ENCODE measurements at places on chromosomes 11 and 22. TPM values are rescaled to one million over a fixed set of nuclear protein-coding genes. Genes with fewer than 3 reads are reported as not detected.

- no peak overlapping the region for H3K27ac ChIP-seq
- no peak for DNase-seq
- no peaks in the 10 kb centered on the region for H3K36me3 ChIP-seq
- H3K4me1 ChIP-seq: no peaks in the 10 kb centered on the region
Measured at GRCh38 chr11:102933627-102934026, 21.9 kb downstream of the MMP13 start.

UBQLN3 gene
- not detected for total RNA-seq

C11orf87 gene
- not detected for total RNA-seq

GRCh38 chr11:10385696-10386095, 69.4 kb upstream of the AMPD3 start:
- no peak overlapping the region for H3K4me3 ChIP-seq
- H3K4me1 ChIP-seq: peaks cover 29% of the 10 kb centered on the region
- H3K27ac ChIP-seq: peak overlapping the region; percentile 52
- H3K27me3 ChIP-seq: no peaks in the 10 kb centered on the region

THY1 gene
- total RNA-seq: 0.57 TPM

DNA sequence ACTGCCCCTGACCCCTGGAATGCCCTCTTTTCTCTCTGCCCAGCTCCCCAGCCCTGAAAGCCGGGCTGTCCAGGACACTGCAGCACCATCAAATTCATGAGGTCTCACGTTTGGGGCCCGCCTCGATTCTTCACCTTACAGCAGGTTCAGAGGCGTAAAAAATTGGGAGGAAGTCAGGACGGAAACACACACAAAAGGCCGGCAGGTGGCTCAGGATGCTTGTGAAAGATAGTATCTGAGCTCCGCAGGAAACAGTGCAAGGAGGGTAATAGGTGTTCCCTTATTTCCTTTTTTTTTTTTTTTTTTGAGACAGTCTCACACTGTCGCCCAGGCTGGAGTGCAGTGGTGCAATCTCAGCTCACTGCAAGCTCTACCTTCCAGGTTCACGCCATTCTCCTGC, 4.1 kb downstream of the RFPL2 start:
- H3K27me3 ChIP-seq: no peaks in the 10 kb centered on the region
- no peaks in the 10 kb centered on the region for H3K36me3 ChIP-seq
- H3K27ac ChIP-seq: no peak overlapping the region
- no peak overlapping the region for H3K4me3 ChIP-seq
- H3K4me1 ChIP-seq: peaks cover 12% of the 10 kb centered on the region
- DNase-seq: no peak

DNA sequence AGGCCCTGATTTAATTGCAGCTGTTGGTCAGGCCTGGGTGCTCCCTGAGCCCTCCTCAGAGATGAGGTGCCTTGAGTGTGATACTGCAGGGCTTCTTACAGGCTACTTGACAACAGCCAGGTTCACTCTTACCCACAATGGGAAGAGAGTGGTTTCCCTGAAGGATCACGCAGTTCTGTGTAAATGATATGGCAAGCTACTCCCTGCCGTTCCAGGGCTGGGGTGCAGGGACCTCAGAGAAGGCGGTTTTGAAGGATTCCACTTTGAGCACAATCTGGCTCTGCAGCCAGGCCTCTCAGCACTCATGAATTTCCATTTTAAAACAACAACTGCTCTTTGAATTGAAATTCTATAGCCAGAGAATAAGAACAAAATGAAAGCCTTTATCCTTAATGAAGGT, 92.9 kb downstream of the SLC17A6 start:
- no peak overlapping the region for H3K27ac ChIP-seq
- DNase-seq: no peak
- no peak overlapping the region for H3K4me3 ChIP-seq
- peaks cover 4% of the 10 kb centered on the region for H3K4me1 ChIP-seq

P2RY2 gene
- total RNA-seq: 50.3 TPM

TMPRSS13 gene
- total RNA-seq: 31.7 TPM

DNA sequence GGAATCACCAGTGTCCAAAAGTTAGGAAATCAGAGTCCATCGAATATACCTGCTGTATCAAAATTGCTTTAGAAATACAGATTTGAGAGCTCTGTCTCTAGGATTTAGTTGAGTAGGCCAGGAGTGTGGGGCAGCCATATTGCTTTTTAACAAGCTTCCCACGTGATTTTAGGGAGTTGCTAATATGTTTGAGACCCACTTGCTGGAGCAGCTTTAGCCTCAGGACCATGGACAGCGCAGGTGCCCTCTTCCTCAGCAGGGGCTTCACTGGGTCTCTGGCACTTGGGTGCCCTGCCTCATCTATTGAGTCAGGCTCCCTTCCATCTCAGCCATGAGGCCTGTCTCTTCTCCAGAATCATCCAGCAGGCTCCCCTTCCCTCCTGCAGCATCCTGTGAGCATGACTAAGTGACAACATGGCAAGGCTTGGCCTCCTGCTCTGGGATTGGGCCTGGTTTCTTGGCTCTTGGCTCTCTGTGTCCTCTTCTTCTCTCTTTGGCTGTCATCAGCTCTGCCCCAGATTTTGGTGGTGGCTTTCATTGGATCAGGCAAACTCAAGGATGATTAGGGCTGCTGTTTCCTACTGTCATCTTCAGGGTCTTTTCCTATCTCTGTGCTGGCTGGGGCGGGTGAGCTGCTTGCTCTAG, 70.0 kb downstream of the SGSM1 start:
- no peak overlapping the region for H3K27ac ChIP-seq
- H3K36me3 ChIP-seq: no peaks in the 10 kb centered on the region
- no peak for DNase-seq
- no peak overlapping the region for H3K4me3 ChIP-seq
- H3K27me3 ChIP-seq: no peaks in the 10 kb centered on the region

ASPHD2 gene
- 1.9 TPM for total RNA-seq

GRCh38 chr11:126619516-126619915, 264.0 kb downstream of the ST3GAL4 start:
- no peak for DNase-seq
- no peak overlapping the region for H3K27ac ChIP-seq
- no peaks in the 10 kb centered on the region for H3K36me3 ChIP-seq
- H3K4me1 ChIP-seq: no peaks in the 10 kb centered on the region
- no peak overlapping the region for H3K4me3 ChIP-seq
- H3K27me3 ChIP-seq: no peaks in the 10 kb centered on the region

- no peak for DNase-seq
- no peak overlapping the region for H3K4me3 ChIP-seq
- no peaks in the 10 kb centered on the region for H3K36me3 ChIP-seq
- H3K4me1 ChIP-seq: no peaks in the 10 kb centered on the region
- no peaks in the 10 kb centered on the region for H3K27me3 ChIP-seq
- H3K27ac ChIP-seq: no peak overlapping the region
Measured at GRCh38 chr11:19903620-19904069, 191.0 kb downstream of the NAV2 start.

DNA sequence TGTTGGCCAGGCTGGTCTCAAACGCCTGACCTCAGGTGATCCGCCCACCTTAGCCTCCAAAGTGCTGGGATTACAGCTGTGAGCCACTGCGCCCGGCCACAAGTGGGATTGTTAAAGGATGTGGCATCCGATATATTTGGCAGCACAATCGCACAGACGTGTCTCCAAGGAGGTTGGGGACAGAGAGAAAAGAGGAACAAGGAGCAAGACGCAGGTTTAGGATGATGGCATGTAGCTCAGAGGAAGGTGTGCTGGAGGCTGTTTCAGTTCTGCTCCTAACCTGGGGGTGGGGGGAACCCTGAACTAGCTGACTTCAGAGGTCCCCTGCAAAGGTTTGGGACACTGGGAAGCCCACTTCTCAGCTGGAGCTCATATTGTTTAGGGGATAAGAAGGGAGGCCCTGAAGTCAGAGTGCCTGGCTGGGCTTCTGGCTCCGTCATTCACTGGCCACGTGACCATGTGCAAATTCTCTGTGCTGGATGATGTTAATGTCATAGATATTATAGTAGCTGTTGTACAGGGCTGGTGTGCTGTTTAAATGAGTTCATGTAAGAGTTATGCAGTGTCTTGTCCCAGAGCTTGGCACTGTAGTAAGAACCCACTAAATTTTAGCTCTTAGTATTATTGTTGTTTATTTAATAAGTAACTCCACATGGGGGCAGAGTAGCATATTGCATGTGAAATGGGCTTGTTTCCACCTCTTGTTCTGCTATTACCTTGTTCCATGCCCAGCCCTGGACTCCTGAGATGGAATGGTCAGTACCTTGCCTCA, 129.7 kb downstream of the ST3GAL4 start:
- H3K4me3 ChIP-seq: no peak overlapping the region
- H3K4me1 ChIP-seq: peaks cover 9% of the 10 kb centered on the region
- H3K27me3 ChIP-seq: no peaks in the 10 kb centered on the region
- no peak overlapping the region for H3K27ac ChIP-seq
- no peak for DNase-seq

- no peak overlapping the region for H3K27ac ChIP-seq
- DNase-seq: no peak
- no peaks in the 10 kb centered on the region for H3K4me1 ChIP-seq
Measured at GRCh38 chr11:115222218-115222862, 281.9 kb downstream of the CADM1 start.

- DNase-seq: no peak
- H3K4me3 ChIP-seq: no peak overlapping the region
- no peaks in the 10 kb centered on the region for H3K4me1 ChIP-seq
- no peaks in the 10 kb centered on the region for H3K36me3 ChIP-seq
Measured at GRCh38 chr11:21411104-21411503, 741.7 kb downstream of the NELL1 start.

GLYATL1 gene
- total RNA-seq: not detected

- H3K27ac ChIP-seq: no peak overlapping the region
- no peaks in the 10 kb centered on the region for H3K36me3 ChIP-seq
- no peak for DNase-seq
- H3K4me3 ChIP-seq: no peak overlapping the region
- H3K4me1 ChIP-seq: peaks cover 4% of the 10 kb centered on the region
- H3K27me3 ChIP-seq: no peaks in the 10 kb centered on the region
Measured at GRCh38 chr11:100823360-100823759, 136.3 kb downstream of the ARHGAP42 start.

TOMM22 gene
- total RNA-seq: 71.2 TPM

DNA sequence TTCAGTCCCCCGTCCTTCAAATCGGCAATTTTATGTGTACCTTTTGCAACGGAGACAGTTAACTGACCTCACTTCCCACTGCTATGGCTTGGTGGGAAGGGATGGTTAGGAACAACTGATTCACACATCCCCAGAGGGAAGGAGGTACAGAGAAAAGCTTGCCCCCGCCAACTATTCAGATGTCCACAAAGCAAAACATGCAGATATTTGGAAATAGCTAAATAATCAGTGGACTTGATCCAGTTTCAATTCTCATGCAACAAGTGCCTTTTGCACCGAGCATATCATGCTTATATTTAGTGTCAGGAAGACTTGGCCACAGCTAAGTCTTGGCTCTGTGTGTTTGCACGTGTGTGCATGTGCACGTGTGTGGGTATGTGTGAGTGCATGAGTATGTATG, 144.6 kb downstream of the SNX19 start:
- peak overlapping the region; percentile 14 for H3K27ac ChIP-seq
- DNase-seq: no peak

INSC gene
- total RNA-seq: 0.30 TPM

NPAS4 gene
- total RNA-seq: not detected

DNA sequence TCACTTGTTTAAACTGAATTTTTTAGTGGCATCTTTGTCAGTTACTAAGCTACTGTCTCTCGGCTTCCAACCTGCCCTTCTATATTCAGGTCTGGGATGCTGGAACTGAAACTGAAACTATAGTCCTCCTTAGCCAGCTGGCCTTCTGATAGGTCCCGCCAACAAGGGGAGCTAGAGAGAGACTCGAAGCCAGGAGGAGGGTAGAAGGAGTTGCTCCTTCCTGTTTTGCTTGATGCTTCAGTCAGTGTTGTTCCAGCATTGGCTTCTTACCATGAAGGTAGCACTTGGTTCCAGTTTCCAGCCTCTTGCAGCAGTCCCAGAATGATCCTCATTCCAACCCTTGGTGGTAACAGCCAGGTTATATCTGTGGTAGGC, 32.9 kb upstream of the HORMAD2 start:
- H3K36me3 ChIP-seq: no peaks in the 10 kb centered on the region
- H3K4me3 ChIP-seq: no peak overlapping the region
- peaks cover 3% of the 10 kb centered on the region for H3K4me1 ChIP-seq
- no peak for DNase-seq

All from esophagus squamous epithelium (tissue), 5 donors.